ENCODE measurements at places on chromosomes 2 and 18.

GRCh38 chr18:80205294-80205693 is 42.0 kb downstream of the PARD6G start:
- DNase-seq = no peak

DNA sequence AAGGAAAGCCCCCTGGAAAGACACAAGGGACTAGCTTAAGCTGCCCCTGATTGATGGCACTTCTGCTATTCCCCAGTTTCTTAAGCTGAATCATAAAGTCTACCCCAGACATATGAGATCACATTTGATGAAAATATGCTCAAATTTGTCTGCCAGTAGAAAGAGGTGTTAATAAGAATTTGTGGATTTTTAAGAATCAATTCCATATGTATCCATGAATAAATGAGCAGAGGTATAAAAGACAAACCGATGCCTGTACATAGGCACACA is 119.9 kb downstream of the CCBE1 start:
- no peak for DNase-seq

GRCh38 chr2:75707901-75708300 is 2.8 kb downstream of the GCFC2 start:
- DNase-seq = no peak

DNA sequence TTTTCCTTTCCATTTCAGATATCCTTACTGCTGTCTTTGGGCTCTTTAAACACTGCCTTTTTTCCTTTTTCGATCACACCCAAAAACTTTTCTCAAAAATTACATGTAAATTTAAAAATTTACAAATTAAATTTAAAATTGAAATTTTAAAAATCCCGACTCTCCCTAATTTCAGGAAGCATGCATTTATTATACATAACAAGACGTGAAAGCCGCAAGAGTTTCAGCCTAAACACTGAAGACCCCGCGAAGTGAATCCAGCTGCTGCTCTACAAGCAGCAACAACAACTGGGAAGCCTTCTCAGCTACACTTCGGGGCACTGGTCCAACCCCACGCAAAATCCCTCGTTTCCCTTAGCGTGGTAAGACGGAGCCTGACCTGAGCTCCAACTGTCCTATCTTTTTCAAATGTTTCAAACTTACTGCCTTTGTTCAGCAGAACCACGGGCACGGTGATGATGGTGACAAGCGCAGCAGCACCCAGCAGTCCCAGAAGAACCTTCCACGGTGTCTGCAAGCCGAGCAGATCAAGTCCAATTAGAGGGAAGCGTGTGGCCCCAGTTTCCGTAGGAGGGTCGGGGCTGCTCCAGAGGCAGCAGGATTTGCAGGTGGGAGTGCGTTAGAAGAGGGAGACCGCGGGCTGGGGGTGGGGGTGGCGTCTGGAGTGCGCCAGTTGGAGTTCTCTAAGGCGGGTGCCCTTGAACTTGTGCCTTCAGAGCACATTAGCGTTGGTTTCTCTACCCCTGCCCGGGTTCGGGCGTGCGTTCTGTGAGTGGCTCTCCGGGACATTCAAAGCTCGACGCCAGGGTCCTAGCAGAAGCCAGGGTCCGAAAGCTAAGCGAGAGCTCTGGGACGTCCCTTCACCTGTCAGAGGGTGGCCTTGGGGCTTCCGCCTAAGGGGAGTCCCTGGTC is 783 bp downstream of the DPP4 start:
- no peak for DNase-seq

- no peak for DNase-seq
These were observed 103.9 kb downstream of the RTN4 start for GRCh38 chr2:54946220-54946805.

DNA sequence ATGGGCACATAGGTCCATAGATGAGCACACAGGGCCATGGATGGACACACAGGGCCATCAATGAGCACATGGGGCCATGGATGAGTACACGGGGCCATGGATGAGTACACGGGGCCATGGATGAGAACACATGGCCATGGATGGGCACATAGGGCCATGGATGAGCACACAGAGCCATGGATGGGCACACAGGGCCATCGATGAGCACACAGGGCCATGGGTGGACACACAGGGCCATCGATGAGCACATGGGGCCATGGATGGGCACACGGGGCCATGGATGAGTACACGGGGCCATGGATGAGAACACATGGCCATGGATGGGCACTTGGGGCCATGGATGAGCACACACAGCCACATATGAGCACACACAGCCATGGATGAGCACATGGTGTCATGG is 192.6 kb upstream of the HDAC4 start:
- no peak for DNase-seq

DNA sequence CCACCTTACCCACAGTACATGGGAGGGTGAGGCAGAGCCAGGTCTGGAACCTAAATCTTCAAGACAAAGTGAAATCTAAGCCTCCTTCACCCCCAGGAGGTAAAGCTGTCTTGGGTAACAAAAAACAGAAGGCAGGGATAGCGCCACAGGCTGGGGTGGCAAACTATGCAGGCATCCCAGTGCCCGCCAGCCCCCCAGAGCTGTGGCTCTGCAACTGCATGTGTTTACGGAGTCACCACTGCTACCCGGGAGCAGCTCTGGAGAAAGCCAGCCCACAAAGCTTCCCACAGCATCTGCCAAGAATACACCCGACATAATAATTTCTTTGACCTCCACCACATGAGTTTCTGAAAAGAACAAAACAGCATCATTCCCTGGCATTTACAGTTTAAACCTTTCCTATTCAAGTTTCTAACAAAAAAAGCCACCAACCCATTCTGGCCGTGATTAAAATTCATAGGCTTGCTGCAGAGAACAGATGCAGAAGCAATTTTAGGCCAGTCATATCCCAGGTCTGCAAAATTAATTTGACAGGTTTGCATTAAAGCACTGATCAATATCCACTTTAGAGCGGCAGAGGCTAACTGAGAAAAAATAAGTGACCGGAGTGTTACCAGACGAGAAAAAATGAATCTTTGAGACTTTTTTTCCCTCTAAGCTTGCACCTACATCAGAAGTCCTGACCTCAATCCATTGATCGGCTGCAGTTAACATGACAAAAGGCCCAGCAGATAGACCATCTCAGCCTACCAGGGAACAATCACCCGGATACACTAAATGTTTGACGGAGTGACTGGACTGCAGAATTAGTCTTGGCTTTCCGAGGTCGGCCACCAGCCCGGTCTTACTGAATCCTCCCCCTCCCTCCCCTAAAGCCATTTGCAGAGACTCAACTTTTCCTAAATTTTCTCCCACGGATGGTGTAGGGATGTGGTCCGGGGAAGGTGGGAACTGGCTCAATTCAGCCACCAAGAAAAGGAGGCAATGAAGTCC is 309.6 kb upstream of the SKOR2 start:
- no peak for DNase-seq

DNA sequence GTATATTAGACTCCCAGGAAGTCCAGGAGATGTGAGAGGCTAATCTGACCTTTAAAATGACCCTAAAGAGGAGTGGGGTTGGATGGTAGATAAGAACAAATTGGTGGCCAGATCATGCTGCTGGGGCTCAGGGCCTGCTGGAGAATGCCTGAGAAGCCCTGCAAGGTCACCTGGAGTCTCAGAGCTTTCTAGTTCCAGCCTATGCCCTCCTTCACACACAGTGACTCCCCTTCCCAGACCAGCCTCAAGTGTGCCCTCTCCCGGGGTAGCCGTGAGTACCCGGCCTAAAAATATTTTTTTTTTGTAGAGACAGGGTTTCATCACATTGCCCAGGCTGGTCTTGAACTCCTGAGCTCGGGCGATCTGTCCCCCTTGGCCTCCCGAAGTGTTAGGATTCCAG is 44.2 kb upstream of the FZD5 start:
- no peak for DNase-seq

GRCh38 chr2:8009010-8009597 is 672.8 kb upstream of the ID2 start:
- DNase-seq = no peak

DNA sequence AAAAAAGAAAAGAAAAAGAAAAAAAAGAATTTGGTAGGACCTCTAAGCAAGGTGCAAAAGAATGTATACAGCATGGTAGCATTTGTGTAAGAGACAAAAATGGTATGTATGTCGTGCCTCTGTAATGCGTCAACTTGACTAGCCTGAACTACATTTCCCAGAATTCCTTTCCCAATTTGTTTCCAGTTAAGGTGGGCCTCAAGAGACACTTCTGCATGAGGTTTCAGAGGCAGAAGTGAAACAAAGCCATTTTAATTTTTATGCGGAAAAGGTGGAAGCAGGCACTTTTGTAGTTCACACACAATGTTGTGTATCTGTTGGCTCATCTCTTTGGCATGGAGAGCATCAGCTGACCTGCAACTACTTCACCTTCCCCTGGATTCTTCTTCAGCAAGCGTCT is 56.5 kb upstream of the PAPOLG start:
- DNase-seq = no peak

DNA sequence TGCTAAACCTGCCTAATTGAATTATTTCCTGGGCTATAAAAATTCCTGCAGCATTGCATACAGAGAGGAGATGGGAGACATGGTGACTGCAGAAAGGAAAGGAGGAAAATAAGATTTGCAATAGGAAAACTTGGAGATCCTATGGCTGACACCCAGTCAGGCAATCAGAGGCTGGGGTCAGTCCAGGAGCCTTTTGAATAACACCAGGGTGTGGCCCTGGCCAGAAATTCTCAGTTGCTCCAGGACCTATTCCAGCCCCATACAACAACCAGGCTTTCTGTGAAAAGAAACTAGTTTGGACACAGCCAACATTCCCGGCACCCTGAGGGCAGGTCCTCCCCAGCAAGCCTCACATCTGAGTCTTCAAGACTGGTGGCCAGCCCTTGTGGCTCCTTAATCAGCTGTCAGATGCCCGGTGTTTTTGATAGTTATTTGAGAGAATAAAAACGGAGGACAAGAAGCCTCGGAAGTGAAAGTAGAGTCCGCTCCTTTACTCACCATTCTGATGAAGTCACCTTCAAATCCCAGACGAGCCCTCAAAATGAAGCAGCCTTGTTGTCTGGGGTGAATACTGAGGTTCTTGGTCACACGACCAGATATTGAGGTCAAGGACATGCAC is 31.1 kb upstream of the GMCL1 start:
- peak; percentile 17 for DNase-seq

DNA sequence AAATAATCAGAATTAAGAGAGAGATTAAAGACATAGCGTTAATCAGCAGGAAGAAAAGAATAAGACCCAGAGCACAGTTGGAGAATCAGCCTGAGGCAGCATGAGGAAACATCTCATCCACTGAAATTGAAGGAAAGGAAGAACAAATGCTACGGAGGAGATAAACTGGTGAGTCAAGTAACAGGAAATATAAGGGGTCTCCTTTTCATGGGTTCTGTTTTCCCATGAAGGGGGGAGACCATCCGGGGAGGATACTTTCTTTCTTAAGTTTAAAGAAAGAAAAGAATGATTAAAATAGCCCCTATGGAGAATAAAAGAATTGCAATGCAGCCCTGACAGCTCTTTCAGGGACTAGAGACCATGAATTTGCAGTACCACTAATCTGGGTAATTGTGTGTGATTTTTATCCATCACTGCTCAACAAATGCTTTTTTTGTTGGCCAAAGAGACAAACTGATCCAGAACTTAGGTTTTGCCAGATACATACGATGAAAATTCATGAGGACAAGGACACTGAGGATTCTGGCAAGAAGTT is 17.7 kb downstream of the ROCK2 start:
- DNase-seq = no peak

DNA sequence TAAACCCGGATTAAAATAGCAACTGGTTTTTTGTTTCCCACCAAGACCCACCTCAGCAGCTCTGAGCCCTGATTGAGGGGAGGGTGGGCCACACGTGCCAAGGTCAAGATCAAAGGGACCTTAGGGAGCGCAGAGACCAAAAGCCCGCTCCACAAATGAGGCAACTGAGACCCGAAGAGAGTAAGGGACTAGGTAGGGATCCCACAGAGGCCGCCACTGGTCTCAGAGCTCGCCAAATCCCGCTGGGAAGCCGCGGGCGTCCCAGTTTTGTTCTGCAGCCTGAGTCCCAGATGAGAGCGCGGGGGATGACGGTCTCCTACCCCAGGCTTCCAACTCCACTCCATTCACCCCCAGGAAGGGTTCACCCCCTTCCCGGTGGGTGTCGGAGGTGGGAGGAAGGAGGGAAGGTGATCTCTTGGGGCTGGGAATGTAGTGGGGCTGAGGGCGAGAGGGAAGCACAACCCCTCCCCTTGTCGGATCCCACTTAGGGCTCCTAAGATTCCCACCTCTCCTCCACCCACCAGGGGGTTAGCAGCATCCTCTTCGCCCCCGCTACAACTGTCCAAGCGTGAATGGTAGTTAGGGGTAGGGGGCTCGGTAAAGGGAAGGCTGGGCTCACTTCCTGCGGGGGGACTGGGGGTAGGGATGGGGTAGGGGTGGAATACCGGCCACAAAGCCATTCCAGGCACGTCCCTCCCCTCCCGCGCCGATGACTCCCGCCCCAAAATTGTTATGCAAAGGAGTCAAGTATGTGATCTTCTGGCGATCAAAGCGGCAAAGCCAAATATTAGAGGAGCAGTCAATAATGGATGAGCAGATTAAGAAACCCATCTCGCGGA is 7.3 kb upstream of the EN1 start:
- DNase-seq = no peak

DNA sequence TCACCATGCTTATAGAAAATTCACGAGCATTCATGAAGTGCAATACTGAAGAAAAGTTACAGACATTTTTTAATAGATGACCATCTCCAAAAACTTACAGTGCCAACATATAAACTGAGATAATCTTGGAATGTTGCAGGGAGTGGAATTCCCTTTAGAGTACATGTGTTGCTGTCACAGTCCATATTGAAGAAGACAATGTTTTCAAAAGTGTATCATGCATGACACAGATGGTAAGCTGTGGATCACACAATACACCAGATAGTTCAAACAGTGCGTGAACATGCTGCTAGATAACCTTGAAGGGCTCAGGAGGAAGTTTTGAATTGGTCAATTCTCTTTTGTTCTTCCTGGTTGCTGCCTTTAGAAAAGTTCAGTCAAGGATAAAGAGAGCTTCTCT is 1644.3 kb upstream of the NXPH2 start:
- DNase-seq = no peak

DNA sequence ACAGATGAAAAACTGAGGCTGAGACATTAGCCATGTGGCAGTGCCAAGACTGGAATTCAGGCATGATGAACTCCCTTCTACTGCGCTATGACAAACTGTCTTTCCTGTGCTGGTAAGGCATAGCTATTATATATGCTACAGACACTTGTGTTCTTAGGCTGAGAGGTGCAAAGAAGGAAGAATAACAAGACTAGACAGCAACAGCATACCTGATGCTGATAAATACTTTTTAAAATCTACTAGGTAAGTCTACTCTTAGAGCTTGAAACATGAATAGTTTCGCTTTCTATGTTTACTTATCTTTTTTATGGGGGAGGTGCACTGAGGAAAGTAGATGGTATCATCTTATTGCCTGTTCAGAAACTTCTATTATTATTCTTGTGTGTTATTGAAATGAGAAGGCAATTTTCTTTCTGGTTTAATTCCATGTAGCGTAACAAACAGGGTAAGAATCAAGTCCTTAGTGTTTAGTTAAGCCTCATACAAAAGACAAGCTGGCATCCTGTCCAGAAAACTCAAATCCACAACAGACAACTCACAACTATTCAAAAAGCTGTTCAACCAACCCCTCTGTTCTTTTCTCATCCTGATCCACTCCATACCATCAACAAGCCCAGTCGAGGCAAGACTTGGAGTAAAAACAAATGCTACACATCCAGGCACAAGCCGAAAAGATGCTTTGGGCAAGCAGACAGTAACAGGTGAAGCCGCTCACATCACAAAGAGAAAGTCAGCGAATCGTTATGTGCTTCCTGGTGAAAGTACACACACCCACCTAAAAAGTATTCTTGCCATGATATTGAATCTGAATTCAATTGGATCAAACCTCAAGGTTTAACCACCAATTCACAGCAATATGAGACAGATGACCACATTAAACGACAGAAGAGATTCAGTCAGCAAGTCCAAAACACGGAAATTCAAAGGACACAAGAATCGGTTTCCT is 1.5 kb downstream of the TTC32 start:
- DNase-seq = no peak
